ENCODE measurements at places on chromosomes 12 and 14. TPM values are rescaled to one million over a fixed set of nuclear protein-coding genes. Genes with fewer than 3 reads are reported as not detected.

Gene LRRC10
- not detected for total RNA-seq

Gene GPR135
- total RNA-seq, result 0.22 TPM

Gene PROX2
- not detected for total RNA-seq

Gene GPR84
- total RNA-seq, result under 0.01 TPM

Gene CCDC38
- not detected for total RNA-seq

Gene LTB4R
- 2.2 TPM for total RNA-seq

DNA sequence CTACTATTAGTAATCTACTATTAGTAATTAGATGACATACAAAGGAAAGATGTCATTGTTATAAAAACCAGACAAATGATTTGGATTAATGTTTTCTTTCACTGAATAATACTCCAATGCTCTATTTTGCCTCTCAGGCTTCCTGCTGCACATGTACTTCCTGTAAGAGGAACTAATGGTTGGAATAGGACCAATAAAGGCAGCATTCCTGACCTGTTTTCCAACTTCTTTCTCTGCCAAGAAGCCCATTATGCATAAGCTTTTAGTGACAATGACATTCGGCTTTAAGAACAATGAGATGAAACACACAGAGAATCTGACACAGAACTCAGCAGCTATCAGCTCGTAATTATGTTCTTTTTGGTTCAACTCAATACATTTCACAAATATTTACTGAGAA is 5.2 kb upstream of the C12orf56 start:
- peak; percentile 94 for DNase-seq

DNA sequence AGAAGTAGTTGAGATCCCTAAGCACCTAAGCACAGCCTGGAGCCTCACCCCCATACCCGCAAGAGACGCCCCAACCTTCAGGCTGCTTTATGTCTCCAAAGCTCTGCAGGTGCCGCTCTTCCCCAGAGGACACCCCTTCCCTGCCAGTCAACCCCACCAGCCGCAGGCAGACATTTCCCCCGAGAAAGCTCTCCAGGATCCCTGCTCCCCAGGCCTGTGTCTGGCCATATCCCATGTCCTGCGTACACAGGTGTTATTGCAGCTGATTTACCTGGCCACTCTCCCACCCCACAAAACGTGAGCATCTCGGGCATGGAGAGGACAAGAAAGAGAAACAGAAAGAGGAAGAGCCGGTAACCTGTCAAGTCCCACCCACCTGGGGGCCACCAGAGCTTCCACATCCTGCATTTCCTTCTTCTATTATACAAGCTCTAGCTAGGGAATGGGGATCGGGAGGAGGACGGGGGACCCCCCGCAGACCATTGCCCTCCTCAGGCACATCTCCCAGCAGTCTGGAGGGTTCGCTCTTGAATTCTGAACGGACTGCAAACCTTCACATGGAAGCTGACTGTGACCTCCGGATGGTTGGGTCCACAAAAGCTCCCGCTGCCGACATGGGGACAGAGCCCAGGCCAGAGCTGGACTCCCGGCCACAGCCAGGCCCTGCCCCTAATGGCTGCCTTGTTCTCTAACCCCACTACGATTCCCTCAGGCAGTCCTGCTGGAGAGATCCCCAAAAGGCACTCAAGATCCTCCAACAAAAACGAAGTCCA is 17.6 kb downstream of the CCDC88C start:
- no peak for DNase-seq

GRCh38 chr14:95328729-95329503 is 9.2 kb upstream of the CLMN start:
- no peak for DNase-seq

All from lung microvascular endothelial cell (primary cell).